Activated CD8-positive, alpha-beta memory T cell treated with anti-CD3 and anti-CD28 coated beads, Interleukin-2, amount 10 ng/mL, durations not matched to agents 7 days and 5 days (primary cell): ENCODE measurements at places on chromosomes 12 and 14.

DNA sequence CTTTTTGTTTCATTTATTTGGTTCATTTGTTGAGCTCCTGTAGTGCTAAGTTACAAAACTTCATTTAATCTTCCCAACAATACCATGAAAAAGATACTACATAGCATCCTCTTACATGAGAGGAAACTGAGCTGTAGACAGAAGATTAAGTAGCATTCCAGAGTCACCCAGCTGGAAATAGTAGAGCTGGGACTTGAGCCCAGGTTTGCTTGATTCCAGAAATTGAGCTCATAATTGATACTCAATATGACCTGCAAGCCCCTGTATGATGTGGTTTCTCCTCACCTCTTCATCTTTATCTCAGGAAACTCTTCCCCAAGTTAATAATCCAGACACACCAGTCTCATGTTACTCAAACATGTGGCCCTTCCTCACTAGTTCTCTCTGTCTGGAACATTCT is 87.0 kb upstream of the DAAM1 start:
- no peak for DNase-seq

DNA sequence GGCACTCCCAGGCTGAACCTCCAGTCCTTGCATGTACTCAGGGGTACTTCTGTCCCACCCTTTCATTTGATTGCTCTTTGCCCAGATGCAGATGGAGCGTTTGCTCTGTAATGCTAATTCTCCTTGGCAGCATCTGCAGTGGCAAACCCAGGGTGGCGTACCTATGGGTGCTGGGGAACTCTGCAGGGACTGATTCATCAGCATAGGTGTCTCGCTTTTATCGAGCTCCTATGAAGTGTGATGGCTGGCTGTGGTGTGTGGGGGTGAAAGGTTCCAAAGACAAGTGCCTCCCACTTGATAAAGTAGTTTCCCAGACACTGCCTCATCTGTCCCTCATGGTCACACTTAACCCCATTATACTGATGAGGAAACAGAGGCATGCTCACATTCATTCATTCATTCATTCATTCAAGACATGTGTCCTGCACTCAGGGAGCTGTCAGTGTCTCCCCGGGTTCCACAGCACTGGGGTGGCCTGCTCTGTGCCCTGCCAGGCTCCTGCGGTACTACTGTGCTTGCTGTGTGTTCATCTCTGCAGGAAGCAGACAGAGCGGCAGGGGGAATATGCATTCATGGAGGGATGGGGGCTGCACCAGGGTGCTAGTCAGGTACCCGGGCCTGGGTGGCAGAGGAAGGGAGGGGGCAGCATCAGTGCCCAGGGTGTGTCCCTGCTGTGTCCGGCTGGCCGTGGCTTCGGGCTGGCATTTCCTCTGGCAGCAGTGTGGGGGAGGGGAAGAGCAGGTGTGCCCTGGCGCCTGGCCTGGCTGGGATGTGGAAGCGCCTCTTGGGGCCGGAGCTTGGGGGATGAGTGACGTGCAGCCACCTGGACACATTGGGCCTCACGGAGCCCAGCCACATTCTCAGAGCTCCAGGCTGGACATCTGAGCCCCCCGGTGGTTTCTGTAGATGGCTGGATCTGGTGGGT is 110.9 kb downstream of the TSPAN9 start:
- no peak for DNase-seq

DNA sequence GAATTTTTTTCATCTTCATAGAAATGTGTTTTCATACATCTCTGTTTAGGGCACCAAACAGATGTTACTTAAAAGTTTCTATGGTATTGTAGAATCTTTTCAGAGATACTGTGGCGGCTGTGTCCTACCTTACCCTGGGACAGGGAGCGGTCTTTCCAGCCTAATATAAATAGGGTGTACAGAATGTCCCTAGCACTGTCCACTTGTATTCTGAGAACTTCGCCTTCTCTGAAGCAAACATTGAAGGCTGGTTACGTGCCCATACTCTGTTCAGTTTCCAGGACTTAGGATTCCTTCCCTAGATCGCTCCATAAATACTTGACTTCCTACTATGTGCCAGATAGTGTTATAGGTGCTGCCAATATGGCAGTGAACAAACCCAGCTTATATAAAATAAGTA is 24.3 kb upstream of the SLC38A2 start:
- no peak for DNase-seq

GRCh38 chr12:132731574-132731973 is 20.9 kb downstream of the PGAM5 start:
- no peak for DNase-seq

DNA sequence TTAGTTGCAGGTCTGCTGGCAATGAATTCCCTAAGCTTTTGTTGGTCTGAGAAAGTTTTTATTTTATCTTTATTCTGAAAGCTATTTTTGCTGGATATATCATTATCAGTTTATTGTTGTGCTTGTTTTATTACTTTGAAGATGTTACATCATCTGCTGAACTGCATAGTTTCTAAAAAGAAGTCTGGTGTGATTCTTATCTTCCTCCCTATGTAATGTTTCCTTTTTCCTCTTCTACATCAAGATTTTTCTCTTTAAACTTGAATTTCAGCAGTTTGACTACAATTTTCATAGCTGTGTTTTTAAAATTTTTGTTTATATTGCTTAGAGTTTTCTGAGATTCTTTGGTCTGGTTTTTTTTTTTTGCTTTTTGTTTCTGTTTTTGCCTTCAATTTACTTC is 137.1 kb upstream of the PMCH start:
- DNase-seq = no peak

- DNase-seq = no peak
Measured at GRCh38 chr12:98416845-98417244, 98.5 kb upstream of the TMPO start.
